ENCODE measurements at places on chromosomes 1 and 21. TPM values are rescaled to one million over a fixed set of nuclear protein-coding genes. Genes with fewer than 3 reads are reported as not detected.

The LGR6 gene
- total RNA-seq: 9.4 TPM

GRCh38 chr1:89780721-89781120 is 40.1 kb upstream of the LRRC8D start:
- H3K4me1 ChIP-seq: no peaks in the 10 kb centered on the region
- H3K4me3 ChIP-seq: no peak overlapping the region
- peaks cover 27% of the 10 kb centered on the region for H3K27me3 ChIP-seq
- no peak overlapping the region for H3K27ac ChIP-seq
- DNase-seq: no peak
- H3K36me3 ChIP-seq: no peaks in the 10 kb centered on the region

GRCh38 chr1:202158810-202159533 is 1.4 kb downstream of the PTPN7 start:
- peaks cover 3% of the 10 kb centered on the region for H3K27me3 ChIP-seq
- H3K36me3 ChIP-seq: no peaks in the 10 kb centered on the region
- no peak overlapping the region for H3K4me3 ChIP-seq
- H3K4me1 ChIP-seq: peaks cover 9% of the 10 kb centered on the region

- peaks cover 14% of the 10 kb centered on the region for H3K4me1 ChIP-seq
- H3K4me3 ChIP-seq: no peak overlapping the region
Measured at GRCh38 chr1:243474136-243474881, 218.5 kb downstream of the SDCCAG8 start.

The EPHA2 gene
- 152 TPM for total RNA-seq

DNA sequence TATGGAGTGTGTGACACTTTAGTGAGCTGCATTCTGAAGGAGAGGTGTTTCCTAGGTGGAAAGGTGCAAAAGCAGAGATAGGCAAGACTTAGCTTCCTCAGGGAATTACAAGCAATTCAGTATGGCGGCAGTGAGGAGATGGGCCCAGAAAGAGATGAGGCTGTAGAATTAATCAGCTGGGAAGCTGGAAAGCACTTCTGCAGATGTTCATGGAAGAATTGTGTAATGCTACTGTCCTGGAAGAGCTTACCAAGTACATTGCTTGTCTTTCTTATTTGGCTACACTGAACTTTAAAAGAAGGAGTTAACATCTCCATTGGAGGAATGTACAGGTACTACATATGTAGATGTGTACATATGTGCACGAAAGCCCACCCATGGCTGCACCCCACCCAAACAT is 103.7 kb upstream of the DPT start:
- peaks cover 2% of the 10 kb centered on the region for H3K4me1 ChIP-seq
- H3K27me3 ChIP-seq: peaks cover 15% of the 10 kb centered on the region
- H3K4me3 ChIP-seq: no peak overlapping the region
